Amygdala (tissue), 56 donors: ENCODE measurements at places on chromosomes 2 and 18.

GRCh38 chr2:27009716-27010115 lies 23.0 kb upstream of the TMEM214 start:
- DNase-seq, result no peak

DNA sequence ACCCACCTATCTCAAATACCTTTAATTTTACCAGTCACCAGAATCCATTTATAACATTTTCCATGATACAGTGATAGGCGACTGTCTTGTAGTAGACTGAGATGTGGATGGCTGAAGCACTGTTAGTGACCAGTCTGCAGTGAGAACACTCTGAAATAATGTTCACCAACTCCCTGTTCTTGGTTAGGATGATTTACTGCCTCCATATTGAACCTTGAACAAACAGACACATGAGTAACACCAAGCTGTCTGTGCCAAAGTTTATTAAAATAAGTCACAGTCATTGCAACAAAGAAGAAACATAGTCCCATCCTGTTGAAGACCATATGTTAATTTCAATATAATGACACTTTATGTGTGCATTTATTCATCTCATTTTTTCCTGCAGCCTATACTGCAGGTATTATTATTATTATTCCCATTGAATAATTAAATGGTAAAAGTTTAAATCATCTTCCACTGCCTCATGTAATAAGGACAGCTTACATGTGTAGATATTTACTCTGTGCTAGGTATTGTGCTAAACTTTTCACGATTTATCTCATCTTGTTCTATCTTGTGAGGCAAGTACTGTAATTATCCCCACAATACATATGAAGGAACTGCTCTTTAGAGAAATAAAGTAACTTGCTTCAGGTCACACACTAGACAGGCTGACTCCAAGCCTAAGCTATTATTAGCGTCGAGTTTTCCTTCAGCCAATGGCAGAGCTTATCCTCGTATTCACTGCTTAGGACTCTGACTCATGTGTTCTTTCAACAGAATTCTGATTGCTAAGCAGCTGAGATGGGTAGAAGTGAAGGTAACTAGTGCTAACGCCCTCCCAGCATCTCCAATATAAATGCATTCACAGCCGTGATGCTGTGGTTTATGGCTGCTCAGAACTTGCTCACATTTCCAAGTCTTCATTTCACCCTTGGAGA lies 62.5 kb downstream of the ONECUT2 start:
- DNase-seq, result no peak

DNA sequence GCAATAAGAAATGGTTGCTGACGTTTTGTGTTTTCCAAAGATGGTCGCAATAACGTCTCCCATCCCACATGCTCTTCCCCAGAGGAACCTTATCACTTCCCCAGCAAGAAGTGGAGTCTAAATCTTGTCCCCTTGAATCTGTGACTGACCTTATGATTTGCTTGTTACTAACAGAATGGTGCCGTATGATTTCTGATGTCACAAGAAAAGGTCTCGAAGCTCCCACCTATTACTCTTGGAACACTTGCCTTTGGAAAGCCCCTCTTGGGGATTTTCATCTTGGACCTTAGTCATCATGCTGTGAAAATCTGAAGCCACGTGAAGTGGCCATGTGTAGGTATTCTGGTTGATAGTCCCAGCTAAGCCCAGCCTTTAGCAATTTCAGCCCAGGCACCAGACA lies 86.2 kb upstream of the GLS start:
- no peak for DNase-seq

DNA sequence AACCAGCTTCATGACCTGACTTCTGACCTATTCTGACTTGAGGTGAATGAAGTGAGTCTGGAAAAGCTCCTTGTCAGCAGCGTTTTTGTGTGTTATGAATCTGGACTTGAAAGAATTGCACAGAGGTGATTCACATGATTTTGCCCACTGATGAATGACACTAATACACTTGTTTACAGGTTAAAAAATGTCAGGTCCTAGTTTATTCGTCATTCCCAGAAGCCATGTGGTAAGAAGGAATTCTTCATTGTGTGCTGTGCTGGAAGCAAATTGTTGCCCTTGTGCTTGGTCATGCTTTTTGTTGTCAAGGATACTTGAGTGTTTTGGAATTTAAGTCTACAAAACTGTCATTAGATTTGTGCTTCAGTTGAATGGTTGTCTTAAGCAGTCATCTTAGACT lies 15.5 kb downstream of the SEC11C start:
- no peak for DNase-seq

- DNase-seq, result no peak
Measured at GRCh38 chr2:133062931-133063665, 393.1 kb upstream of the LYPD1 start.

DNA sequence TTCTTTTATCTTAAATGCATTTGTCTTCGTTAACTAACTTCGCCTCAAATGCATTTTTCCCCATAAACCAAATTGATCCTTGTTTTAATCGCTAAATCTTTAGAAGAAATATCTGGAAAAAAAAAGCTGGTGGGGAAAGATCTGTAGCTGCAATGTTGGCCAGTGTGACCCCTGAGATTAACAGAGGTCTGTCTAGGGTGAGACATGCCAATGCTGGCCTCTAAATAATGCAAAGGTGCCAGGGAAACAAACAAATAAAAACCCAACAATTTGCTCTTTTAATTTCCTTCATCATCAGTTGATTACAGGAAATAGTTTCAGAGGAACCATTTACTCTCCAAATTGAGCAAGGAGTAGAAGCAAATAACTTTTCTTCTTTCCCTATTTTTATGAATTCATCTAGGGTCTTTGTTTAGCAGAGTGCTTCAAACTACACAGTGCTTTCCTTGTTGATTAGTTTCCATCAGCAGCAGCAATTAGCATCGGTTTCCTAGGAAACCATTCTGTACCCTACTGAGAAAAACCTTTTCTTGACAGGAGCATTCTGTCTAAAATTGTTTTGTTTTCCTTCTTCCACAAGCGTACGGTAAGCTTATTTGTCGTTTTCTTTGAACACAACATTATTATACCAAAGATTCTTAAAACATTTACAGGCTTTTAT lies 100.5 kb upstream of the UNC80 start:
- DNase-seq, result no peak

DNA sequence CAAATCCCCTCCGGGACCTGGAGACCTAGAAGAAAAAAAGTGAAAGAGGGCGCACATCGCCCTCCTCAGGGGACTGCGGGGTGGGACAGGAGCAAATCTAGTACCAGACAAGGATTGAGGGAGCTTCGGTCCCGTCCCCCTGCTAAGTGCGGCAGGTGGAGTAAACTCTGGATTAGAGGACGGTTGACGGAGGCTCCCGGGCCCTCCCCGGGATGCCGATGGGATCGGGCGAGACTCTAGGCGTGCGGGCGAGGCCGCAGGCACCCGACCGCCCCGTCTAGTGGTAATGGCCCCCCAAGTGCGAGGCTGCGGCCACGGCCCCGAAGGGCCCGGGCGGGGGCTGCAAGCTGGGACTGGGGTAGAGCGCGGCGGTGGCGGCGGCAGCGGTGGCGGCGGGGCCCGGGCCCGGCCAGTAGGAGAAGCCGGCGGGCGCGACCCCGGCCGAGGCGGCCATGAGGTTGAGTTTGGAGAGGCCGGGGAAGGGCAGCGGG lies 3.5 kb downstream of the FEV start:
- no peak for DNase-seq

GRCh38 chr2:73100956-73101355 lies 11.8 kb downstream of the RAB11FIP5 start:
- no peak for DNase-seq

DNA sequence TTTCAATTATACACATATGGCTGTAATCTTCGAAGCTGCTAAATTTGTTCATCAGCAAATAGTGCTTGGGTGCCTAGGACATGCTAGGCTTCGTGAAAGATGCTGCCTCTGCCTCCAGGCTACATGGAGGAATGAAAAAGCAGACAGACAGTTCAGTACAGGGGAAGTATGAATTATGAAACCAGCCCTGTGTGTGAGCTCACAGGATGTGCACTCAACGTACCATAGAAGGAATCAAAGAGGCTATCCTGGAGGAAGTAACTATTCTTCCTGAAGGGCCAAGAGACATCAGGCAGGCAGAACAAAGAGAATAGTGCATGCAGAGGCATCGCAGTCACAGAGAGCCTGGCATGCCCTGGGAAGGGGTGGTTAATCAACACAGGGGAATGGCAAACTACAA lies 61.4 kb downstream of the DYM start:
- no peak for DNase-seq

DNA sequence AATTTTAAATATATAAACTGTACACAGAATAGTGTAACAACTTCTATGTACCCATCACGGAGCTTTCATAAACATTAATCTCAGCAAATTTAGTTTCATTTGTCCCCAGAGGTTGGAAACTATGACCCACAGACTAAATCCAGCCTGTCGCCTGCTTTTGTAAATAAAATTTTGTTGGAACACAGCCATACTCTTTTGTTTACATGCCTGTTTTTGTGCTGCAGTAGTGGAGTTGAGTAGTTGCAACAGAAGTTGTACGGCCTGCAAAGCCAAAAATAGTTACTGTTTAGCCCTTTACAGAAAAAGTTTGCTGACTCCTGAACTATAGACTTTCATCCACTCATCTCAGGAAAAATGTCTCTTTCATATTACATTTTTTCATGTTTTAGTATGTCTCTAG lies 39.8 kb downstream of the RBM45 start:
- DNase-seq, result no peak

GRCh38 chr2:138276339-138276738 lies 225.2 kb upstream of the SPOPL start:
- no peak for DNase-seq

DNA sequence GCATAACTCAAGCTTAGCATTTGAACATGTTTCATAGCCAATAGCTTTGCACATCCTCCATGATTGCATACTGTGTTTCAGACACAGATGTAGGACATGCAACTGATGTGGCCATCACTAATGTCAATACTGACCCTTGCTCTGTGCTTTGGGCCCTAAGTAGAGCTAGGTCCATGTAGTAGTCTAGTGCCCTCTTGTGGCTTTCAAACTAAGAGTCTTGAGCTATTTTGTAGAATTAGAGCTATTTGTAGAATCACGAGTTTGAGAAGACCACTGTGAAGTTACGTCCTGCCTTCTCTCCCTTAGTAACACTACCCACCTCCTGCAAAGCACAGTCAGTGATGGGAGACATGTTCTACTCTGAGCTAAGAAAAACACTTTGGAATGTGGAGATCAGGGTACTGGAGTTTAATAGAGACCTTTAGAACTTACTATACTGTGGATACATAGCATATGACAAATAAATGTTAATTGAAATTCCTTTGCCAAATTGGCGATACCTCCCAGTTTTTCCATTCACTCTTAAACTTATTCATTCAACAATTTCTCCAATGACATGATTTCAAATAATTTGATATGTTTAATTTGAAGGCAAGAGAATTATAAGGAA lies 306.5 kb upstream of the TNP1 start:
- DNase-seq, result no peak

DNA sequence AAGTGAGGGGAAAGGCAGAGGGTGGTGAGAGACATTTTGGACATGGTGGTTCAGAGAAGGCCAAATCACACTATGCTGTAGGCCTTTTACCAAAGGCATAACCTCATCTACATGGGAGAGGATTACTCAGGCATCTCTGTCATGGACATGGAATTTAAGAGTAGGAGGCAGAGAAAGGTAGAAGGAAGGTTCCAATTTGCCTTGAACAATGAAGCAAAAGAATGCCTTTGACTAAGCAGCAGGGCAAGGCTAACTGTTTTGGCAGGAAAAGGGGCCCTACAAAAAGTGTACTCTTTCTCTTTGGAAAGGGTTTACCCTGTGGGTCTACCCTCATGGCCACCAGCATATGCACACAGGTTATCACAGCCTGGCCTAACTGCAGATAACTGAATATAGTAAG lies 45.6 kb upstream of the RNU4ATAC start:
- DNase-seq, result no peak

DNA sequence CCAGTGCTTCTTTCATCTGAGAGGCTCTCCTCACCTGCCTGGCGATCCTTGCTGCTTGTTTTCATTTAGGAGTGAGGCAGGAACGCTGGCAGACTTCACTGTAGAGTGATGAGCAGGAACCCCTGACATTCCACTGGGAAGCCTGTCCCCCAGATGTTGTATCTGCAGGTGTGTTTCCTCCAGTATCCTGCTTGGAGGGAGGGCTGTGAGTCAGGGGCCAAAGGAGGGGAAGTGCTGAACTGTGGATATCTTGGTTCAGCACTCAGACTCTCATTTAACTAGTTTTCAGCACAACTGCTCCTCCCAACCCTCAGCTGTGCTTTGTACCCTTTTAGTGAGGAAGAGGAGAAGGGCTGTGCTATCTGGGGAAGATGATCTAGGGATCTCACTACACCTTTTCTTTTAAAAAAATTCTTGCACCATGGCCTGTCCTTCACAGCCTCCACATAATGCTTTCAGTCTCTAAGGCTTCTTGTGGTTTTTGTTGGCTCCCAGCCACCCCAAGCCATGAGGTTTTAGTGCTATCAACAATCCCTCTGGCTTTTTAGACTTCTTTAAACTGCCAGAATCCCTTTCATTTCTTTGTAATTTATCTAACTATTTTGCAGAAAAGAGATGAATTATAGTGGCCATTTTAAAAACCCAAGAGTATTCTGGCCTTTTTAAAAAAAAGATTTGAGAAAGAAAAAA lies 11.2 kb downstream of the ANKAR start:
- DNase-seq, result no peak
